ENCODE measurements at places on chromosomes 6 and 20.
A peak's percentile ranks its signal among the peaks of the same experiment; 100 is the strongest.

DNA sequence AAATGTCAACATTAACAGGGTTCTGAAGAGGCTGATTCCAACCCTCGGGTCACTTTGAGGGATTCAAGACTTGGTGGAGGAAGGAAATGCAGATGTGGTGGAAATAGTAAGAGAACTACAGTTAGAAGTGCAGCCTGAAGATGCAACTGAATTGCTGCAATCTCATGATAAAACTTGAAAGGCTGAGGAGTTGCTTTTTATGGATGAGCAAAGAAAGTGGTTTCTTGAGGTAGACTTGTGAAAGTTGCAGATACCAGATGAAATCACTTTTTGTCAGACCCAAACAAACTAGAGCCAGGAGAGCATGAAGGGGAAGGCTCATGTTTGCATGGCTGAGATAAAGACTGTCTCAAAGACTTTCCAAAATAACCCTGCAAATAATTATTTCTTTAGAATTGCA lies 16.2 kb downstream of the ANKRD6 start:
- DNase-seq: no peak

DNA sequence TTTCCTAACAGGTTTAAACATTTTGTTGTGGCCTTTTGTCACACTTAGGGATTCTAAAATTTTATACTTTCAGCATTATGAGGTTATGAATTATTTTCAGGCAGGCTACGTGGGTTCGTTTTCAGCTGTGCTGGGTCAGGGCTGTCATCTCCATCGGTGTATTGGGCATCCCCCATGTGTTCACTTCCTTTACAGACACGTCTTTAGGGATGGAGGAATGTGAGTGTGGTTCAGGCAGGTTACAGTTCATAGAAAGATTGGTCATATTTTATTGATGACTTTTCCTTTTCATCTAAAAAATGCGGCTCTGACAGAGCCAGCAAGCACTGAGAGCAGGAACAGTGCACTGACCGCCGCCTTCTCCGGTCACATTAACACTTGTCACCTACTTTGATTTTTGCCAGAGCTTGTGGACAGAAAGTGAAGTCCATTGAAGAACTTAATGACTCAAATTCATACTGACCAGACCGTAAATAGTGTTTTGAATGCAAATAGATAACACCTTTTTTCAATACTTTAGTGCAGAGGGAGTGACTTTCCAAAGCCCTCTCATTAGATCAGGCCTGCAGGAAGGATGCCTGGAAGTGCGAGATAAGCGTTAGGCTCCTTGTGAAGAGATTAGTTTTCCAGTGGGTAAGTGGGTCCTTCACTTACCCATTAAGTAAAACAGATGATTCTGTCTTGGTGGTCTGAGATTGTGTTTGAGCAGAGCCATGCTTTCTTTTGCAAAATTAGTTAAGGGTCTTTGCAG lies 113.1 kb downstream of the TIAM2 start:
- no peak for DNase-seq

DNA sequence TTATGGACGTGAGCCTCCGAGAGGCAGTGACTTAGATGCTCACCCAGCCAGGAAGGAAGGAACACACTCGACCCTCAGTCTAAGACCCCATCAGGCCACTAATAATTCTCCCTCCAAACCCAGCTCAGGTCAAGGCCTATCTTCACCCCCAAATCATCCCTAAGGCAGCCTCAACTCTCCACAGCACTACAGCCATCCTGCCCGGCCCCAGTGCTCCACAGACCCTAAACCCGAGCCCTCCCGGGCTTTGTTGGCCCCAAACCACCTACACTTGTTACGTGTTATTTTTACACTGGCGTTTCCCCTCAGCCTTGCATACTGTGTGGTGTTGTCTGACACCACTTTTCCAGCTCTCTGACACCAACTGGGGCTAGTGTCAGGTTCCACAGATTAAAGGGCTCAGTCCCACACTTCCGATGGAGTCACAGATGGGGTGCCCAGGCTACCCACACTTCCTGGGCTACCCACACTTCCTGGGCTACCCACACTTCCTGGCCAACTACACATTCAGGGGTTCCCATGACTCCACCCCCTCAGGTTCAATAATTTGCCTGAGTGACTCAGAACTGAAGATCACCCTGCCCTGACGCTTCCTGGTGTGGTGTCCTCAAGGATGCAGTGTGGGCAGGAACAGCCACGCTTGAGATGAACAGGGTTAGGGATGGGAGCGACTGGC lies 25.3 kb downstream of the RBCK1 start:
- DNase-seq: no peak

DNA sequence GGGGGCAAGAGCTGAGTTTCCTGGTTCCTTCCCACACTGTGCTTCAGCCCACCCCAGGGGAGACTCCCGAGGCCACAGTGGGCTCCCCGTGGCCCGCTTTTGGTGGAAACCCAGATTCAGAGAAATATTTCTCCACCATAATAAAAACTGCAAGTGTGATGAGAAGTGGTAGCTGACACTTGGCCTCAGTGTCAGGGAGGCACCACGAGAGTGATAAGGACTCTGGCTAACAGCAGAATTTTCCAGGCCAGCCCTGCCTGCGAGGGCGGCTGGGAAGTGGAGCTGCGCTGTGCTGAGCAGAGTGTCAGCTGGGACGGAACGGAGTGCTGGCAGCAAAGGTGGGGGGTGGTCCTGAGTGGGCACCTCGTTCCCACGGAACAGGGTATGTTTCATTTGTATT lies 22.5 kb downstream of the SPATA2 start:
- DNase-seq: no peak

DNA sequence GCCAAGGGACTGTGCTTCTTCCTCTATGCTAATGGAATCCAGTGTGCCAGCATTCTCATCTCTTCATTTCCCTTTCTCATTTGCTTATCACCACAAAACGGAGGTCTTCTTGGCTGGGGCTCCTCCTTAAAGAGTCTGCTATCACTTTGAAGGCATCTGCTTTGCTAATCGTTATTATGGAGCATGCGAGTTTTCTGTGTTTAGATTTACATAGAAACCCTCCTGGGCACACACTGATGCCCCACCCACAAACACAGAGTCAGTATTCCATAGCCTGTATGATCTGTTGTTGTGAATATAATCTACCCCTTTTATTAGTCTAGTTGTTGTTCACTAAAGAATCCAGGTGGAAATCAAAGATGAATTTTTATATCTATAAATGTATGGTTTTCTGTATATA lies 83.4 kb upstream of the XRN2 start:
- no peak for DNase-seq

DNA sequence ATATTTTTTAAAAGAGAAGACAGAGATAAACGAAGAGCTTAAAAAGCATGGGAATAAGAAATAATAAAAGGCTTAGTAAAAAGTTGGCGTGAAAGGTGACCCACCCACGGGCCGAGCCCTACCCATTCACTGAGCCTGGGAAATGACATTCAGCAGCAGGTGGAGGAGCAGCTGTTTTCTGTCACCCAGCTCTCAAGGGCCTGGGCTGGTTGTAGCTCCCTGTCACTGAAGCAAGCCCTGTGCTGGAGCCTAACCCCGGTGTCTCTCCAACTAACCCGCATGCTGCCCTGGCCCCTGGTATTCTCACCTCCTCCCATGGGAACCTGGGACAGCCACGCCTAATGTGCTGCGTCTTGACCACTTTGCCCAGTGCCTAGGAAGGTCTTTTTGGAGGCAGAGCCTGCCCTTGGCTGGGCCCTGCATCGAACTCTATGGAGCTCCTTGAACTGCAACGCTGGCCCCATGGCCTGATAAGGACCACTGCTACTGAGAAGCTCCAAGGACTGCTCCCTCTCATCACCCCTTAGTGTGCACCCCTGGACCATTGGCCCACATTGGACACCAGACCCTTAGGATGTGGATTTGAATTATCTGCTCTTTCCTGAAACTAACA lies 68.8 kb upstream of the IYD start:
- no peak for DNase-seq

GRCh38 chr20:61856626-61857413 lies 208.9 kb downstream of the TAF4 start:
- DNase-seq: no peak

GRCh38 chr20:62186887-62187866 lies 4.3 kb downstream of the MTG2 start:
- peak; percentile 86 for DNase-seq

DNA sequence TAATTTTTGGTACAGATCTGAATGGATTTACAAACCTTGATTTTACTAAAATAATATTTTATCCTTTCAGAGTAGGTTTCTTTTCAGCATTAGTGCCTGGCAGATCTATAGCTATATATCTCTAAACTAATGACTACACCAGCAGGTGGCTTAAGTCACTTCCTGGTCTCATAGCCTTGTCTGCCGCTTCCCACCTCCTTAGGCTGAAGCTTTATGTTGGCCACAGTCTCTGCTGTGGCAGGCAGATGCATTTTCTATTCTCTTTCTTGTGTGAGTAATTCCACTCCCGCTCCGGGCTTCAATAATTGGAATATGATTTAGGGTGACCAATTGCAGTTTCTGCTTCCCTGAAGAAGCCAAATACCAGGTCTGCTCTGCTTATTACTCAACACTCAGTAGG lies 226.8 kb upstream of the HS3ST5 start:
- DNase-seq: no peak

DNA sequence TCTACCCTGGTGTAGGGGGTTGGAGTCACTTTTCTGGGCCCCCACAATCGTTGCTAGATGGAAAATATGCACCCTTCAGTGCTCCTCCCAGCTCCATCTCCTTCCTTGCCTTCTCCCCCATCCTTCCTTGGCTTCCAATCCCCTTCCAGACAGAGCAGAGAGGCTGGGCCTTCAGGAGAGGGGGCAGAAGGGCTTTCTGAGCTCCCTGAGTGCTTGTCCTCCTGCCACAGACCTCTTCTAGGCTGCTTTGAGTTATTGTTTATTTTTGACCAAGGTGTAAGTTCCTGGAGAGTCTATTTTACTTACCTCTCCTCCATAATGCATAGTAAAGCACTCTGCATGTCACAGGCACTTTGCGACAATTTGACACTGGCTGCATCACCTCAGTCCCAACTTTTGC lies 96.4 kb upstream of the CNKSR3 start:
- no peak for DNase-seq

DNA sequence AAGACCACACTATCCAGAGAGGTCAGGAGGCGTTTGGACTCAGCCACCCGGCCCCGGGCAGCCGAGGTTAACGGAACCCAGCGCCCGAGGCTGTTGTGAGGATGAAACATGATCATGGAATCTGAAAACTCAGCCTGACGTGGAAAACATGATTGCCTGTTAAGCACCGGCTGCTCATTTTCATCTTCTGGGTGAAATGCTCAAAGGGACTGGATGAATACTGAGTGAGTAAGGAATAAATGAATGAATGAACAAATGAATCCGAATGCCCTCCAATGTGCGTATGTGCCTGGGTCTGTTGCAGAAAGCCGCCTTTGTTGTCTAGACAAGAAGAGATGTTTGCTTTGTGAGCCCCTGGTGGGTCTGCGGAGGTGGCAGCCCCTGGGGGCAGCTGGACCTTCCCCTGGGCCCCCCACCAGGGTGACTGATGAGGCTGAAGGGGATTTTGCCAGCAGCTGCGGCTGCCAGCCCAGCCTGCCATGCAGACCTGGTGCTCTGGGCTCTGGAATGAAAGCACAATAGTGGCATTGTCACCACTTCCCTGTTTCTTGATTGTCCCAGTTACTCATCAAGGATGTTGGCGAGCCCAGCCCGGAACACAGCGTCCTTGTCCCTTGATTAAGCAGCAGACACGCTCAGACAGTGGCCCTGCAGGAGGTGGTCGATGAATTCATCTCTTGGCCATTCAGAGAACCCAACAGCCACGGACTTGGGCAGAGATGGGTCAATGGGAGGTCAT lies 211.1 kb downstream of the ANKRD60 start:
- DNase-seq: peak; percentile 94

DNA sequence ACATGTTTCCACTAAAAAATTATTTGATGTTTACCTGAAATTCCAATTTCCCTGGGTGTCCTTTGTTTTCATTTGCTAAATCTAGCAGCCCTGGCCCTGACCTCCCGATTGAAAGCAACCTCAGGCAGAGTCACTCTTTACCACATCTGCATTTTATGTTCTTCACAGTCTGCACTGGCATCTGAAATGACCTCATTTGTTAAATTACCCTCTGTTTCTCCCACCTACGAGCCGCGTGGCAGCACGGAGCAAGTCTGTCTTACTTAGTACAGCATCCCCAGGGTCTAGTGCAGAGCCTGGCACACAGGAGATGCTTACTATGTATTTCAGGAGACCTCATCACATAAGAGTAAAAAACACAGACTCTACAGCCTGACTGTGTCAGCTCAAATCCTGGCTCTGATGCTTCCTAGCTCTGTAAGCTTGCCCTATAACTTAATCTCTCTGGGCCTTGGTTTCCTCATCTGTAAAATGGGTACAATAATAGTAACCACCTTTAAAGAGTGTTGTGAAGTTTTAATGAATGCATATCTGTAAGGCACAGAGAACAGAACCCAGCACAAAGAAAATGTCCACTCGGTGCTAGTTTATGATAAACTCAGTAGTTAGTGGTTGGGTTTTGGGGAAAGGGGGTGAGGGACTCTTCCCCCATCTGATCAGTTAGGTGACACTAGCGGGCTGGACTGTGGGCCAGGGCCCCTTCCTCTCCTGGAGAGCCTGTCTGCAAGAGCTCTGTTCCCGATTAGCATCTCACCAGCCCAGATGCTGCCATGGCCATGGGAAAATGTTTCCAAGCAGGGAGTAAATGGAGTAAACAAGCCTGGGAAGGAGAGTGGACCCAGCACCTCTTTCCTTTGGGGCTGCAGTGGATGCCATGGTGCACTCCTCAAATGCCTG lies 88.2 kb downstream of the PREX1 start:
- no peak for DNase-seq

DNA sequence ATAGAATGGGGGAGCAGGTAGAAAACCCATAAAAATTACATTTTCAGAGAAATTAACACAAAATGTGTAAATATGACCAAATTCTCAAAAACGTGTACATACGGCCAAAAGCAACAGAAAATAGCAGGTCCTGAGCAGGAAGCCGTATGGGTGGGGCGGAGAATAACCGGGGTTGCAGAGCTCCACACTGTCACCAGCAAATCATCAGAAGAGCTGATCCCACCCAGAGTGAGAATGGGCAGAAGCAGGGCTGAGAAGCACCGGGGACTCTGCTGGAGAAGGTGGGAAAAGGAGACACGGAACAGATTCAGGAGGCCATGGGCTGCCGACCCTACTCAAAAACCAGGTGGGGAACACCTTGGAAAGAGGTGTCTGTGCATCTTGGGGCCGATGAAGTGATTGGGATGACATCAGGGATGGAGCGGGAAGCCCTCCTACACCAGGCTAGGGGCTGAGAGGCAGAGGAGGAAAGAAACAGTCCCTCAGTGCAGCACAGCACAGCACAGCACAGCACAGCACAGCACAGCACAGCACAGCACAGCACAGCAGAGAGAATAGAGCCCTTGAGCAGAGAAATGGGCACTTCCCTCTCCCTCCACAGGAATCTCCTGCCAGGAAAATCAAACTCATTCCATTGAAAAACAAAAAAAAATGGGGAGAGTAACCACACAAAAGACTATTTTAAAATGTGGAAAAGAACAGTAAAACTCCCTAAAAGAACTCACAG lies 22.3 kb downstream of the STX7 start:
- DNase-seq: no peak

- DNase-seq: no peak
These were observed at the start of gene TGM3 for GRCh38 chr20:2295886-2296515. TSS of gene TGM3 (plus strand) at chr20:2296001. CDS start at chr20:2296064, 63 bp downstream.

DNA sequence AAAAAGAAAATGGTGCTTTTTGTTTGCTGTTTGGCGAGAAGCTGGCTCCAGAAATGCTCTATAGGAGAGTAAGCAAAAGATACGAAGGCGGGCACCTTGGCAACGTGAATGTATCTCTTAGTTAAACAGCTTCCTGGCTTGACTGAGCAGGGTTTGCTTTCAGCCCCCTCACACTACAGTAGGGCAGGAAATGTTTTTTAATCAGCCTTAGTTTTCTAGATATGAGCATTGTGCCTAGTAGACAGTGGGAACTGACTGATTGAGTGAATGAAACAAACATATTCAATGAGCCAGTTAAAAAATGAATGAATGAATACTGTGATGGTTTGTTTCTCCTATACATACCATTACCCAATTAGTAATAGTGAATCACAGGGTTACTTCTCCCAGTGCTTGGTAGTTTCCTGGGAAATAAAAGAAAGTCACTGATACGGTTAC lies 19.9 kb downstream of the CAP2 start:
- peak; percentile 38 for DNase-seq
